ENCODE measurements at places on chromosomes 6 and 20. TPM values are rescaled to one million over a fixed set of nuclear protein-coding genes. Genes with fewer than 3 reads are reported as not detected.

DNA sequence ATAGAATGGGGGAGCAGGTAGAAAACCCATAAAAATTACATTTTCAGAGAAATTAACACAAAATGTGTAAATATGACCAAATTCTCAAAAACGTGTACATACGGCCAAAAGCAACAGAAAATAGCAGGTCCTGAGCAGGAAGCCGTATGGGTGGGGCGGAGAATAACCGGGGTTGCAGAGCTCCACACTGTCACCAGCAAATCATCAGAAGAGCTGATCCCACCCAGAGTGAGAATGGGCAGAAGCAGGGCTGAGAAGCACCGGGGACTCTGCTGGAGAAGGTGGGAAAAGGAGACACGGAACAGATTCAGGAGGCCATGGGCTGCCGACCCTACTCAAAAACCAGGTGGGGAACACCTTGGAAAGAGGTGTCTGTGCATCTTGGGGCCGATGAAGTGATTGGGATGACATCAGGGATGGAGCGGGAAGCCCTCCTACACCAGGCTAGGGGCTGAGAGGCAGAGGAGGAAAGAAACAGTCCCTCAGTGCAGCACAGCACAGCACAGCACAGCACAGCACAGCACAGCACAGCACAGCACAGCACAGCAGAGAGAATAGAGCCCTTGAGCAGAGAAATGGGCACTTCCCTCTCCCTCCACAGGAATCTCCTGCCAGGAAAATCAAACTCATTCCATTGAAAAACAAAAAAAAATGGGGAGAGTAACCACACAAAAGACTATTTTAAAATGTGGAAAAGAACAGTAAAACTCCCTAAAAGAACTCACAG, 22.3 kb downstream of the STX7 start:
- H3K27me3 ChIP-seq, result no peaks in the 10 kb centered on the region
- peaks cover 50% of the 10 kb centered on the region for H3K4me1 ChIP-seq
- H3K27ac ChIP-seq, result peak overlapping the region; percentile 78
- H3K4me3 ChIP-seq, result no peak overlapping the region

- H3K27me3 ChIP-seq, result no peaks in the 10 kb centered on the region
- no peak overlapping the region for H3K4me3 ChIP-seq
- H3K27ac ChIP-seq, result no peak overlapping the region
Measured at GRCh38 chr6:110741517-110741916, 73.8 kb downstream of the CDK19 start.

DNA sequence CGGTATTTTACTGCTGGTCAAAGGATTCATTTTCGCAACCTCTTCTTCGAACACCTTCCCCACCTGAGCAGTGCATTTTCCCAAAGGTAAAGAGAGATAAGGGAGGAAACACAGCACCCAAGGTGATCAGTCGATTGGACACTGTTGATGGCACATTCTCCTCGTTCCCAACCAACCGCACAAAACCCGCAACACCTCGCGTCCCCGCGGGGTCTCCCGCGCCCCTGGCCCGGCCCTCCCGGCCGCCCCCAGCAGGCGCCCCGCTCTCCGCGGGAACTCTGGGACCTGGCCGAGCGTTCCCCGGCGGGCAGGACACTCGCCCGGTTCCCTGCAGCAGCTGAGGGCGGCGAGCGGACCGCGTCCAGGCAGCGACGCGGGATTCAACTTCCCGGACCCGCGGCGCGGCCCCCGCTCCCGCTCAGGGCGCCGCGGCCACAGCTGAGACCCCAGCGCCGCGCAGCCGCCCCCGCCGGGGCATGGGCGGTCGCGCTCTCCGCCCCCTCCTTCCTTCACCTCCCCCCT, 506 bp downstream of the RGS17 start:
- no peak for DNase-seq
- H3K36me3 ChIP-seq, result no peaks in the 10 kb centered on the region
- peak overlapping the region; percentile 68 for H3K4me3 ChIP-seq
- no peaks in the 10 kb centered on the region for H3K27me3 ChIP-seq

DNA sequence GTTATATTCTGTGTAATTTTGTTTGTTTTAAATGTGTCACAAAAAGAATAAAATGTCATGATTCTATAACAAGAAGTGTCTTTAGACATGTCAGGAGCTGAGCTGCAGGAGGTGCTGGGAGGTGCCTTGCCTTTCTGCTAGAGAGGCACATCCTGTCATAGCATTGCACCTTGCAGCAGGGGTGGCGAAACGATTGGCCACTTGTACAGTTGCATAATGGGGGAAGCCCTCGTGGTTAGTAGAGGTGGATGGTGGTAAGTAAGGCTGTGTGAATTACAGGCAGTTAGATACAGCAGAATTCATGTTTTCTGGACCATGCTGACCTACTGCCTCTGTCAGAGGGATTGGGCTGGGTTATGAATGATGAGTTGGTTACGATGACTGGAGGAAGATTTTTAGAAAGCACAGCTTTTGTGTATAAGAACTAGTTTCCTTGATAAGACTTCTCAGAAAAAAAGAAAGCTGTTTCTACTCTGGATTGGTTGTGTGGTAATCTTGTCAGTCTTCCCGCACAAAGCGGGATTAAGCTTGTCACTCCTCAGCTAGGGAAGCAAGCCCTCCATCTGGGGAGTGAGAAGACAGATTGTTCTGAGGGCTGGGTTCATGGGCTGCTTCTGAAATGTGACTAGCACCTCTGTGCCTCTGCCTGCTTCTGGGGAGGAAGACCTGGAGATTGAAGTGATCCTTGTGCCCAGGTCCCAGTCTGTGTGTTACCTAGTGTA, 74.9 kb downstream of the FOXO3 start:
- no peak for DNase-seq
- H3K4me3 ChIP-seq, result no peak overlapping the region
- H3K36me3 ChIP-seq, result no peaks in the 10 kb centered on the region

GRCh38 chr6:493840-494239, 102.3 kb downstream of the IRF4 start:
- H3K36me3 ChIP-seq, result peaks cover 86% of the 10 kb centered on the region
- no peak overlapping the region for H3K27ac ChIP-seq
- no peaks in the 10 kb centered on the region for H3K4me1 ChIP-seq
- H3K27me3 ChIP-seq, result no peaks in the 10 kb centered on the region

CRISP3 gene
- not detected for total RNA-seq

IP6K3 gene
- 25.3 TPM for total RNA-seq

- H3K27ac ChIP-seq, result no peak overlapping the region
- H3K4me1 ChIP-seq, result no peaks in the 10 kb centered on the region
- no peak for DNase-seq
- H3K27me3 ChIP-seq, result no peaks in the 10 kb centered on the region
- no peak overlapping the region for H3K4me3 ChIP-seq
Measured at GRCh38 chr20:6277661-6278240, 154.9 kb upstream of the FERMT1 start.

- peaks cover 4% of the 10 kb centered on the region for H3K27me3 ChIP-seq
- peak; percentile 52 for DNase-seq
- peaks cover 40% of the 10 kb centered on the region for H3K4me1 ChIP-seq
- peak overlapping the region; percentile 72 for H3K4me3 ChIP-seq
- no peaks in the 10 kb centered on the region for H3K36me3 ChIP-seq
Measured at GRCh38 chr6:13012977-13013680, 296.6 kb downstream of the PHACTR1 start.

MAS1 gene
- not detected for total RNA-seq

NT5E gene
- total RNA-seq, result 2.1 TPM
